ENCODE measurements at places on chromosomes 3 and 15.

- DNase-seq: no peak
Measured at GRCh38 chr15:75449585-75450306, 1.7 kb downstream of the SIN3A start.

- no peak for DNase-seq
Measured at GRCh38 chr3:72974956-72975355, 21.7 kb upstream of the PPP4R2 start.

- DNase-seq: no peak
Measured at GRCh38 chr3:13728487-13728886, 151.4 kb downstream of the WNT7A start.

DNA sequence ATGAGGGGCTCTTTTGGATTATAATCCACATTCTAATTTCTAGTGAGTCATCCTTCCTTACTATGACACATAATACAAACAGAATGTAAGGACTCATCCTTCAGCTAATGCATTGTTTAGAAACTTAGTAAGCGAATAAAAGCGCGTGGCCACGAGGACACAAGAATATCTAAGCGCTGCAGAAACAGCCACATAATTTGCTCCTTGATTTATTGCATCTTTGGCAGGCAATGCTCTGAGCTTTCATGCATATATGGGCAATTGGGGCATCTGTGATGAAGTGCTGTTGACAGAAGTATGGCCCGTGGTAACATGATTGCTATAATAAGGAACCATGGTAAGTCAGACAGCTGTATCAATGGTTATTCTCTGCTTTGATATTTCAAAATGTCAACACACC, 191.3 kb upstream of the ZNF385D start:
- peak; percentile 54 for DNase-seq

GRCh38 chr3:114572364-114573062, 278.7 kb downstream of the TIGIT start:
- no peak for DNase-seq

Data from dorsolateral prefrontal cortex (tissue), 122 donors.